HAP-1 (cell line): ENCODE measurements at places on chromosomes 6 and 20.

DNA sequence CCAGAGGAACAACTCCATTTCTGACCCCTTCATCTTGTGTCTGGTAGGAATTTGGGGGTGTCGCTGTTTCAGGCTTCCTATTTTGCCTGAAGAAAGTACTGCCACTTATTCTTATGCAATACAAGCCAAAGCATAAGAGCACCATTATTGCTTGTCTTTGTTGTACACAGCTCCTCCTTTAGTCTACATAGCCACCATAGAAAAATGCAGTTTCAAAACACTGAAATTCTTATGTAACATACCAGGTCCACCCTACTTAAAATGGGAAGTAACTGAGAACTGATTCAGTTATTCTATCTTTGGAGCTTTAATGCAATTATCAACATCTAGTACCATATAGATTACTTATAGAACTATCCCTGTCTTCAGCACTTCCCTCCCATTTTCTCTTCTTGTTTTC, 255.5 kb downstream of the ARHGAP18 start:
- DNase-seq = no peak

GRCh38 chr6:835476-836160, 142.7 kb upstream of the EXOC2 start:
- DNase-seq = no peak

DNA sequence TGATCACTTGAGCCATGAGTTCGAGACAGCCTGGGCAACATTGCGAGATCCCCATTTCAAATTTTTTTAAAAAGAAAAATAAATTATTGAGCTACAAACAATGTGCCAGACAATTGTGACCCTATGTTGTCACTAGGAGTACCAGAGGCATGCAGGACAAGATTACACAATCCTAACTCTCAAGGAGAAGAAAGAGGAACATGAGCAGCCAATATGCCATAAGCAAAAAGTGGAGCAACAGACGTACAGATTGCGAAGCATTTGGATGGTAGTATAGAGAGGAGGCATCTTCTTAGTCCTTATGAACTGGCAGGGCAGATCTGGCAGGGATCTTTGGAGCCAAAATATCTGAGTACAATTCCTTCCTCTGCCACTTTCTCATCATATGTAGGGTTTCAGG, 156.4 kb downstream of the OR2B2 start:
- no peak for DNase-seq

DNA sequence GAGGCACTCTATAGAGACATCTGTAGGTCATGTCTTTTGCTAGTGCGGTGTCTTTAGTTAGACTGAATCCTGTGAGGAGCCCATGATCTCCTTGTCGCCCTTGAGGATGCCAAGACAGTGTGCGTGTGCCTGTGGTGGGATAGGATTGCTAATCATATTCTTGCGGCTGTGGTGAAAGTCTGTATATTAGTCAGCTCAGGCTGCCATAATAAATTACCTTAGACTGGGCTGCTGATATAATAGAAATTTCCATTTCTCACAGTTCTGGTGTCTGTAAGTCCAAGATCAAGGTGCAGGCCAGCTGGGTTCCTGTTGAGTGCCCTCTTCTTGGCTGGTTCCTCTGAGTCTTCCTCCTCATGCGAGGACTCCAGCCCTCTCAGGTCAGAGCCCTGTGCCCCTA, 141.2 kb downstream of the JARID2 start:
- DNase-seq = no peak

DNA sequence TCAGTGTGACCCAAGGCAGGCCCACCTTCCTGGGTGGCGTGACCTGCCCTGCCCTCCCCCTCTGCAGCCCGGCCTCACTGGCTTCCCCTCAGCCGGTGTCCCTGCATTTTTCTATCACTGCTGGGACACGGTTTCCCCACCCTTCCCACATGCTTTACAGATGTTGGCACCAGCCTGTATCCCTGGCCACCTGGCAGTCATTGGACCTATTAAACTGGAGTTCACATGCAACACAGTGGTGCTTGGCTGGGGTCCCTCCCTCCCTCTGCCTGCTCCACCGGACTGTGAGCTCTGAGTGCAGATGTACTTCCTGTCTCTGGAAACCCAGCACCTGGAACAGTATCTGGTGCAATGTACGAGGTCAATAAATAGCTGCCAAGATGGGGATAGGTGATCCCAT, 25.5 kb upstream of the STX16 start:
- DNase-seq = no peak

DNA sequence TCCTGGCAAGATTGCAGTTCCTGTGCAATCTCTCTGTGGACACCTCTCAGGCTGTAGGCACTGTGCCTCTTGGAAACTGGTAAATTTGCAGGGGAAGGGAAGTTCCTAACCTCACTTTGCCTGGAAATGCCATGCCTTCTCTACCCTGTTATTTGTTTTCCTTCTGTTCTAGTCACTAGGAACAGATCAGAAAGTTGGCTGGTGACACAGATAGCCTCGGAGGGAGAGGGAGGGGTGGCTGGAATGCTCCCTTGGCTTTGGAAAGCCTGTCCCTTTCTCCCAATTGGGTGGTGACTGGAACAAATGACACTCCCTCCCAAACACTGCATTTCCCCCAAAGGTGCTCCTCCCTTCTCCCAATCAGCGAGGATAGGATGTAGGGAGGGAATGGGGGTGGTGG, 131.5 kb upstream of the F13A1 start:
- no peak for DNase-seq

DNA sequence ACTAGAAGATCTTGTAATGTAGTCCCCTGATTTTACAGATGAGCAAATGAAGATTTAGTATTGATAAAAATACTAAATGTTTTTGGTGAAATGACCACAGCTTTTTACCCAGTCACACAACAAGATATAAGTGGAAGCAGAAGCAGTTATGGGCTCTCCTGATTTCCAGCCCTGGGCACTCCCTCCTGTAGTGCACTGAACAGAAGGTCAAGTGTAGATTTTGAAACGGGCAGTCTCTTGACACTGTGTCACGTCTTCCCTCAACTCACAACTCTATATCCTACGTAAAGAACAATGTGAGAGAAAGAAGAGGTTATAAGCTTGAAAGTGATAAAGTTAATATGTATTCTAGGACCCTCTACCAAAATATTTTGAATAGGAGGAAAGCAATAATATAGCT, 23.3 kb downstream of the TMEM200A start:
- no peak for DNase-seq

- DNase-seq = no peak
Measured at GRCh38 chr20:10501402-10501801, 66.3 kb downstream of the SLX4IP start.

GRCh38 chr6:26280407-26280806, 84.6 kb upstream of the BTN3A2 start:
- no peak for DNase-seq

DNA sequence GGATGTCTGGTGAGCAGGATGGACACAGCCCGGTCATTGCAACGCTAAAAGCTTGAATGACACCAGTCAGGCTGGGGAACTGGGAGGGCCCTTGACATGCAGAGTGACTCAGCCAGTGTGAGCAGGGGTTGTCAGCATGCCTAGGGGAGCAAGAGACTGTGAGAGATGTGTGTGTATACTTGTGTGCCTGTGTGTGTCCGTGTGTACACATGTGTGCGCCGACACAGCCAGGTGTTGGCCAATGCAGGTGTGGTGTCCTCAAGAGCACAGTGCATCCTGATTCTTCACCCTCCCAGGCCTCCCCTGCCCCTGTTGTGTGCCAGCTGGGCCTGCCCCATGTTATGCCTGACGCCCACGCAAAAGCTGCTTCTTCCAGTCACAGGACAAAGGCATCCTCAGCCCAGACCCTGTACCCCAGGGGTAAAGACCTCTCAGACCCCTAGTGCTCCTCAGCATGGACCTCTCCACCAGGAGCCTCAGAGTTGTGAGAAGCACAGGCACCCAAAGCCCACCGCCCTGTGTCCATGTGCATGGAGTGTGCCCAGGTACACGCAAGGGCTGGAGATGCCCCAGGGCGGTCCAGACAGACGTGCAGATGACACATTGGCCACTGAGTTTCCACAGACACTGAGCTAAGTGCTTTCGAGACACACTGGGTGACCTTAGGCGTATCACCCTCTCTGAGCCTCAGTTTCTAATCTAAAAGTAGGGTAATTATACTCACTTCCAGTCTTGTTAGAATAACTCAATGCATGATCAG, 16.6 kb downstream of the NRSN2 start:
- DNase-seq = no peak

- DNase-seq = no peak
Measured at GRCh38 chr20:46347841-46348803, 39.8 kb upstream of the CDH22 start.

DNA sequence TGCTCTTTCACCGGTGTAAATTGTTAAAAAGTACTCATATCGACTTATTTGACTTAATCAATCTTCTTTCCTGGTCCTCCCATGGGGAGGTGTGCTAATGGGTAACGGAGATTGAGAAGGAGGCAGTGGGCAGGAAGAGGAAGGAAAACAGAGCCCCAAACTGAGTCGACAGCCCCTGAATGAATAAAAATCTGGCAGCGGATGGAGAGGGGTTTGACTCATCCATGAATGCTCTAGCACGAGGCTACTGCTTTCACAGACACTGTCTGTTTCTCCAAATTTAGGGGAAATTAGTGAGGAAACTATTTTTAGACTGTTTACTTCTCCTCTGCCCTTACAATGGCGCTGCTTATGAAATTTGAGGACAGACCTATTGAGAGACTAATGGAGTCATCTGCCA, 142.2 kb upstream of the ATXN1 start:
- no peak for DNase-seq

DNA sequence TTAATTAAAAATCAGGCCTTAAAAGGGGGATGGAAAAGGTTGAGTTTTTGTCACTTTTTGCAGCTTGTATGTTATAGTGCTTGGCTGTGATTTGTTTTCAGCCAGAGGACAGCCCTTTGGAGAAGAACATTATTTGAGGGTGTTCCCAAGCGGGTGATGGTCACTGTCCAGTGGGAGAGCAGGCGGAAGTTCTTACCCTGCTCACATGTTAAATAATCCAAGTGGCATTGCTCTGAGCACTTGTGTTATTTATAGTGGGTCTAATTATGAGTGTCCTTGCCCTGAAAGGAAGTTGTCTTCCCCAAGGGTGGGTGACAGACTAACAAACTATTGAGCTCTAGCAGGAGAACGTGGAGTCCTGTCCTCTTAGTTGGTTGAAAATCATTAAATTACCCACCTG, 49.5 kb downstream of the DOK5 start:
- no peak for DNase-seq

GRCh38 chr20:47345214-47345613, 11.3 kb downstream of the ZMYND8 start:
- no peak for DNase-seq

DNA sequence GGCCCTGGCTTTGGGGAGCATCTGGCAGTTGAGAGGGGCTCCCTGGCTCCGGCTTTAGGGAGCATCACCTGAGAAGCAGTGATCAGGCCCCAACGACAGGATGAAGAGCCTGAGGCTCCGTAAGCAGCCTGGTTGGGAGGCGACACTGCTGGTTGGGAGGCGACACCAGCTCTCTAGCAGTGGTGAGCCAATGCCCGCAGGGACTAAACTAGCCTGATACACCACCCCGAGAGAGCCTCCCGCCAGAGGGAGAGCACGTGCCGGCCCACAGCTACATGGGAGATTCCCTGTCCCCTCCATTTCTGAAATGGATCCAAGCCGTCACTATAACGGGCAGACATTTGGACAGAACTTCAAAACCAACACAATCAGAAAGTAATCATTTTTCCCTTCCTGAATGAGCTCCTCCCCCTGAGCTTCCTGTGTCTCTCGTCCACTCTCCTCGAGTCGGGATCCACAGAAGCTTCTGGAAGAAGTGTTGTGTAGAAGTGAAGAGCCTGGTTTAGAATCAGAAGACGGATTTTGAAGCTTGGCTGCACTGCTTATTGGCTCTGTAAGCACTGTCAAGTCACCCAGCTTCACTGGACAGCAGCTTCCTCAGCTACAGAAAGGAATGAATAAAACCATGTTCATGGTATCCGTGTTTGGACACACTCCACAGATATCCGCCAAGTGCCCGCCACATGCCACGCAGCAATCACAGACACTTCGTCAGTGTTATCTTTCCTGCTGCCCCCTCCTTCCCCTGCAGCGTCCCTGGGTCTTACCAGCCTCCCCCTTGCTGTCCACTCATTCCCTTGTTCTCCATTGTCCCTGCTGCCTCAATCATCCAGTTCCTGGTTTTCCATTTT, 199.6 kb downstream of the TTLL2 start:
- DNase-seq = no peak

- no peak for DNase-seq
Measured at GRCh38 chr6:97668716-97669115, 385.7 kb upstream of the MMS22L start.

- DNase-seq = no peak
Measured at GRCh38 chr6:128519931-128520435, 416 bp downstream of the PTPRK start.

DNA sequence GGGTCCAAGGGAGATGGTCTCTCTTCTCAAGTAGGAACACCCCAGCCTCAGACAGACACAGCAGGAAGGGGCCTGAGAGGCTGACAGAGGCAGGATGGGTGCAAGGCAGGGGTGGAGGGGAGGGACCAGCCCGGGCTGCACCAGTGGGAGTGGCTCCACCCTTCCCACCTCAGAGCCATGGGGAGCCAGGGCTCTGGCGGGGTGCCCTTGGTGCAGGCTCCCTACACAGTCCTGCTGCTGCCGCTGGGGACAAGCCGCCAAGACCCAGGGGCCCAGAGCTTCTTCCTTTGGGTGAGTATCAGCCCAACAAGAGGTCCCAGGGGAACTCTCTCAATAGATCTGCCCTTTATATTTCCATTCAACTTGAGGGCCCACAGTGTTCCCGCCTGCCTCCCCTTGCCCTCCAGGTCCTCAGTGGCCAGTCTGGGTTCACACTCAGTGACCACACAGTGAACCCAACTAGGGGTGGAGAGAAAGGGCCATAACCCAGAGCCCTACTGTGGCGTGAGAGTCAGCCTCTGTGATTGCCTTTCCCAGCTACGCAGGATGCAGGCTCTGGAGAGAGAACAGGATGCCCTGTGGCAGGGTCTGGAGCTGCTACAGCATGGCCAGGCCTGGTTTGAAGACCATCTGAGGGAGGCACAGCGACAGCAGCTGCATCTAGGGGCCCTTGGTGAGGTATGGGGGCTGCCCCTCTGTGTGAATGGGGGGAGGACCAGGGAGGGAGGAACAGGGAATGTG, 592 bp downstream of the SAPCD1 start:
- no peak for DNase-seq

GRCh38 chr20:35598476-35598875, 17.2 kb upstream of the SPAG4 start:
- DNase-seq = no peak

DNA sequence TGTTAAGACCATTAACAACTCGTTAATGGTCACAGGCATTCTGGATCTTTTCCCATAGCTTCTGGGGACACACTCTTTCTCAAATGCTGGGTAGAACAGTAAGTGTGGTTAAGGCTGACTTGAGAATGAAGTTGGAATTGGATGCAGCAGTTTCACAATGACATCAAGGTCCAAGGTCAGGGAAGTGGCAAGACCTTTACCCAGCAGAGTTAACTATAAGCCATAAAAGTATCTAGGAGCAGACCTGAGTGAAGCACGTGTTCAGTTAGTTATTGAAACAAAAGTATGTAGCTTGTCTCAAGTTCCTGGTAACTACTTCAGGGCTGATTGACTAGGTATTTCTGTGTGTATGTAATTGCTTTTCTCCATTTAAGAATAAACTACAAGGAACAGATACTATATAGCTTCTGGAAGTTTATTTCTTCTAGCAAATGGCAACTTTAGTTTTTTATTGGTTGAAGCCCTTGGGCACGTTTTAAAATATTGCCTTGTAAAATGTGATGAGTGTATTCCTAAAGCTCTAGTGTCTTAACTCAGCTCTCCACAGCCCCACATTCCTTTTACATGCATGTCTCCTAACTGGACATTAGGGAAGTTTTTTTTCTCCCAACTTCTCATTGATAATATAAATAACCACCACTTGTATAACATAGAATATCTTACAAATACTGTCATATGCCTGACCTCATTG, 479.0 kb upstream of the CITED2 start:
- no peak for DNase-seq
